Mucosa of gallbladder (tissue), 1 donor: ENCODE measurements at places on chromosomes 1 and 21. TPM values are rescaled to one million over a fixed set of nuclear protein-coding genes. Genes with fewer than 3 reads are reported as not detected.

The SPRR3 gene
- 42.5 TPM for total RNA-seq

The FAM229A gene
- 11.1 TPM for total RNA-seq

The L1TD1 gene
- 0.29 TPM for total RNA-seq

DNA sequence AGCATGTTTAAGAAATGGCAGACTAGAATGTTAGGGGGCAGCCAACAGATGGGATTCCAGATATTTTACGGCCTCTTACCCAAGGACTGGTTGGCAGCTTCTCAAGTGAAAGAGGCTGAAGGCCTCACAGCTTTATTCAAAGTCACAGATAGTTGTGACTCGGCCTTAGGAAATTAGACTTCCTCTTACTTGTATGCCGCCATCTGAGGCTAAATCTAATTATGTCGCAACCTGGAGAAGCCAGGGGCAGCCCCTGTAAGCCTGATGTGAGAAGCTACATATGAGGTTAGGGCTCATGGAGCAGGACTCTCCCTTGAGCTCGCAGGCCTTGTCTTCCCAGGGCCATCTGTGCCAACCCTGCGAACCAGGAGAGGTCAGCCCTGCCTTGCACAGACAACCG is 352.5 kb downstream of the HHAT start:
- DNase-seq, result no peak

GRCh38 chr1:106571109-106571508 is 485.4 kb upstream of the PRMT6 start:
- no peak for DNase-seq

DNA sequence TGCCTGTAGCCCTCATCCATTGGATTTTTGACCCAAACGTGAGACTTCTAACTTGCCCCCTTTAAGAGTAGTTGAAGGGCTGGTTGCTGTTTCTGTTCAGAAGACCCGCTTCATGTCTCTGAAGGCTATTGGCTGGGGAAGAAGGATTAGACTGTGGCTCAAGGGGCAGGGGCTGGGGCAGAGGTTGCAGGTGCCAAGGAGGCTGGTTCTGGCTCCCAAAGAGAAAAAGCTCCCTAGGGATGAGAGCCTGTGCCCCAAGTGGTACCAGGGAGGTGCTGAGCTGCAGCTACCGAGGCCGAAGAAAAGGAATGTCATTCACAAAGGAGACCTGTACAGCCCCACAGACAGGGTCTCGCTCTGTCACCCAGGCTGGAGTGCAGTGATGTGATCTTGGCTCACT is 5.8 kb downstream of the WNT3A start:
- DNase-seq, result no peak

The RAVER2 gene
- total RNA-seq, result 22.6 TPM

The CFAP141 gene
- not detected for total RNA-seq

The PCNT gene
- total RNA-seq, result 31.0 TPM

The MASP2 gene
- not detected for total RNA-seq

DNA sequence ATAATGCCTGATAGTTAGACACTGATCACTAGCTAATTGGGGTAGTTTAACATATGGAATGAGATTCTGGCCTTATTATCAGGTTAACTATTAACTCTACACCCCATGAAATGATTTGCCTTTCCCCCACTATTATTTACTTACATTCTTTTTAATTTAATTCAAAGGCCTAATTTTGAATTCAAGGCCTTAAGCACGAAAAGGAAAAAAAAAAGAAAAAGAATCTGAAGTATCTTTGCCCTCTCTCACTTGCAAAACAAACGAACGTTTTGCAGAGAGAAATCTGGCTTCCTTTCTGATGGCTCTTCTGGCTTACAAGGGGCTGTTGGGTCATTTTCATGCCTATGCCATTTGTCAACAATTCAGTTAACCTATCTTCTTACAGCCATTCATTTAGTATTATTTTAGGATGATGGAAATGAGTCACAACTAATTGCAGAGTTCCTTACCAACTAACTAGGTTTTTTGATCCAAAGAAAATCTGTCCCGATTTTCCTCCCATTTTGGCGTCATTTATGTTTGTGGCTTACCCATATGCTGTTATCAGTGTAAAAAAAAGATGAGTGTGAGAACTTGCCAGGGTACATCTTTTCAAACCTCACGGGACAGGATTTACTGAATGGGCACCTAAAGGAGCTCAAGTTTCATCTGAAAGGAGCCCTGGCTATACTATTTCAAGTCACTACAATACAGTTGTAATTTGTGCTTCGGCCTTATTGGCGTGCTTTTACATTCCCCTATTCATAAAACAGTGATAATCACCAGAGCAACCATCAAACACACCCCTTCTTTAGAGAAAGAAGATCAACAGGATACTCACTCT is 1.9 kb upstream of the ERRFI1 start:
- no peak for DNase-seq

The A3GALT2 gene
- not detected for total RNA-seq

DNA sequence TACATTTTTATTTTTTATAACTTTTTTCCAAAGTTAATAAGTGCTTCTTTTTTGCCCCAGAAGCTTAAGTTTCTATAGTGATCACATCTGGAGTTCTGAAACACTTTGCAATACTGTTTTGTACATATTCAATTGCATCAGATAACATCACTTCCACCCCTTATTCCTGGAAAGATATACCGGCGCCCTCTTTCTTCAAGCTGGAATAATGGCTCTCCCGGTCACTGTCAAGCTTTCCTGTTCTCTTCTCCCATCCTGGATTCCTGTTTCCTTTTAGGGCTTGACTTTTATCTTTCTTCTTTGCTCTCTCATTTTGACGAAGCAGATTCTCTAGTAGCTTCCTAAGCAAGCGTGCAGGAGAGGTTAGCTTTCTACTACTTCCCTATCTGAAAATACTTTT is 1866.8 kb downstream of the MRPL39 start:
- no peak for DNase-seq

DNA sequence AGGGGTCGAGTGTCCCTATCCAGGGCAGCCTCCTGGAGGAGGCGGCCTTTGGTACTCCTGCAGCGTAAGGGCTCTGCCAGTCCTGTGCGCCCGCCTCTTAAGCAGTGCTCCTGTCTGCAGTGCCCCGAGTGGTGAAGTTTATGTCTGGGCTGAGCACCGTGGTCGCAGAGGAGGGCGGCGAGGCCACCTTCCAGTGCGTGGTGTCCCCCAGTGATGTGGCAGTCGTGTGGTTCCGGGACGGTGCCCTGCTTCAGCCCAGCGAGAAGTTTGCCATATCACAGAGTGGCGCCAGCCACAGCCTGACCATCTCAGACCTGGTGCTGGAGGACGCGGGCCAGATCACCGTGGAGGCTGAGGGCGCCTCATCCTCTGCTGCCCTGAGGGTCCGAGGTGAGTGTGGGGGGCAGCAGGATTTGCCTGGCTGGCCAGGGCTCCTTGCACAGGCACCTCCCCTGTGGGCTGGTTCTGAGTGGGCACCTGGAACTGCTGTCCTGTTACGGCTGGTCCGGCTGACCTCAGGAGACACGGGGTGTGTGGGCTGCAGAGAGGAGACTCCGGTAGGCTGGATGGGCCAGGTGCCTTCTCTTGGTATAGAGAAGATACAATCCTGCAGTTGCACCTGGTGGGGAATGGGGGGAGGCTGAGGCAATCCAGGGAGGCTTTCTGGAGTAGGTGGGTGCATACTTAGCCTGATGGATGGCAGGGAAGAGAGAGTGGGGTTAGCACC is 66.8 kb downstream of the OBSCN start:
- no peak for DNase-seq

DNA sequence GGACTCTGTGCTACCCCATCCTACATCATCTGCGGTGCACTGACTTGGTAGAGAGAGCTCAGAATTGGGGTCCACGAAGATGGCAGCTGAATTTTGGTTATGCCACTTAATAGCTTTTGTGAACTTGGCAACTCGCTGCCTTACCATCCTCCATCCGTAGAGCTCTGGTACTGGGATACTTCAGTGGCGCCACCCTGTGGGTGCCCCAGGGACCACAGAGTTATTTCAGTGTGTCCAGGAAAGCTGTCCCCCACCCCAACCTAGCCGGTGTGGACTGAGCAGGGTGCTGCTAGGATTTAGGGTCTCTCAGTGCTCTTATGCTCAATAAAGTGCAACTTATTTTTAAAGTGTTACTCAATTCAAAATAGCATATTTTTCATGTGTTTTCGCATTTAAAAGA is 9.0 kb upstream of the USF1 start:
- DNase-seq, result no peak

DNA sequence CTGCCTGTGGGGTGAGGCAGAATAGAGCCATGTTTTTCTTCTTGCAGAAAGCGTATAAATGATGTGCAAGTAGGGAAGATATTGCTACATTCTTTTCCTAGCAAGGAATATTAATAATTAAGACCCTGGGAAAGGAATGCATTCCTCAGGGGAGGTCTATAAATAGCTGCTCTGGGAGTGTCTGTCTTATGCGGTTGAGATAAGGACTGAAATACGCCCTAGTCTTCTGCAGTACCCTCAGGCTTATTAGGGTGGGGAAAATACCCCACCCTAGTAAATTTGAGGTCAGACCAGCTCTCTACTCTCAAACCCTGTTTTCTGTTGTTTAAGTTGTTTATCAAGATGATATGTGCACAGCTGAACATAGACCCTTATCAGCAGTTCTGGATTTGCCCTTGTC is 155.9 kb upstream of the HMCN1 start:
- DNase-seq, result no peak

The NIT1 gene
- 67.6 TPM for total RNA-seq

GRCh38 chr1:39901714-39902459 is at the start of gene MYCL:
TSS of gene MYCL (minus strand) at chr1:39901917. CDS start at chr1:39901434, 483 bp downstream.
- peak; percentile 87 for DNase-seq

DNA sequence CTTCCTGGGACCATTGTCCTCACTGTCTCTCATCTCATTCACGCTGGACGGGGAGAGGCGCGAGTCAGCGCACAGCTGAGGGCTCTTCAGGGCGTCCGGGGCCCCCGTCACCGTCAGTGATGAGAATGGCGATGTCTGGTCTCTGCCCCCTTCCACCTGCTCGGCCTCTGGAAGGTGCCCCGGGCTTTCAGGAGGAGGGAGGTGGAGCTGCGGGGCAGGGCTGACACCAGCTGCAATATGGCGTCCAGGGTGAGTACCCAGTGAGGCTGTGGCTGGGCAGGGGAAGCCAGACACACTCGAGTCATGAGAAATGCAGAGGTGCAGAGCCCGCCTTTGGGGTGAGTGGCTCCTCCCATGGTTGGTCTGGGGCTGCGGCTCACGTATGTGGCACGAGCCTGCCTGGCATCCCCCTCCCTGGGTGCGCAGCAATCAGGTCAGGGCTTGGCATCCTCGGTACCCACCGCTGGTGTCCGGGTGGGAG is 15.1 kb downstream of the MORN1 start:
- no peak for DNase-seq

DNA sequence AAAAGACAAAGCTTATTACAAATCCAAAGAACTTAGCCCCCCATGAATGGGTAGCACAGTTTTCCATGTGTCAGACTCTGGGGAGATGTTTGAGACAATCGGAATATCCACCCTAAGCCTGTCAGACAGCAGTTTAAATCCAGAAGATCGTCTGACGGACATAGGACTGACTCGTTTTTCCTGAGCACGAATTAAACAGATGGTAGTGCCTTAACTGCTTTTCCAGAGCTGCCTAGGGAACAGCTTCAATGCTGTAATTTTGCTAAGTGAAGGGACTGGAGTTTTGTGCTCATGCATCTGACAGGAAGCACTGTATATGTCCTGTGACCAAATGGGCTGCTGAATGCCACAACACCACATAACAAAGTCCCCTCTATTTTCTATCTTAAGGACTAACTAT is 48.6 kb downstream of the PCNX2 start:
- no peak for DNase-seq

DNA sequence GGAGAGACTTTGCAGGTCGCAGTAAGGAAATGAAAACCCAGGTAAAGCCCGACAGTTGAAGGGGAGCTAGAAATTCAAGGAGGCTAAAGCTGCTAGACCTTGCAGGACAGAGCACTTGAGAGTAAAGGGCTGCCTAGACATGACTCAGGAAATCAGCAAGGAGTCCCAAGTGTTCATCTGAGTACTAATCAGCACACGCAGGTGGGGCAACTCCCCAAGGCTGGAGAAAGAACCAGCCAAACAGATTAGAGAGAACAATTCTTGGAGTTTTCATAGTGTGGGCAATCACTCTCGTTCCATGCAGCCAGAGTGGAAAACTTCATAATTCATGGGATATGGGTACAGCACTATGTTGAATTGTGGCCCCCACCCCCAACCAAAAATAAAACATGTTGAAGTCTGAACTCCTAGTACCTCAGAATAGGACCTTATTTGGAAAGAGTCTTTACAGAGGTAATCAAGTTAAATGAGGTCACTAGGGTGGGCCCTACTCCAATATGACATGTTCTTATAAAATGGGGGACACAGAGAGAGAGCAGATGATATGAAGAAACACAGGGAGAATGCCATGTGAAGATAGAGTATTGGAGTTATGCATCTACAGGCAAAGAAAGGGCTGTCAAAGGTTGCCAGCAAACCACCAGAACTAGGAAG is 28.0 kb downstream of the SYDE2 start:
- no peak for DNase-seq

The KRTAP10-10 gene
- total RNA-seq, result not detected

- peak; percentile 52 for DNase-seq
These were observed 119.3 kb downstream of the CRYAA start for GRCh38 chr21:43287795-43288755.

The INAVA gene
- total RNA-seq, result 152 TPM

- DNase-seq, result no peak
These were observed 484.7 kb upstream of the C1orf87 start for GRCh38 chr1:60558236-60558635.

GRCh38 chr1:232629250-232630046 is 485 bp downstream of the SIPA1L2 start:
- peak; percentile 30 for DNase-seq

DNA sequence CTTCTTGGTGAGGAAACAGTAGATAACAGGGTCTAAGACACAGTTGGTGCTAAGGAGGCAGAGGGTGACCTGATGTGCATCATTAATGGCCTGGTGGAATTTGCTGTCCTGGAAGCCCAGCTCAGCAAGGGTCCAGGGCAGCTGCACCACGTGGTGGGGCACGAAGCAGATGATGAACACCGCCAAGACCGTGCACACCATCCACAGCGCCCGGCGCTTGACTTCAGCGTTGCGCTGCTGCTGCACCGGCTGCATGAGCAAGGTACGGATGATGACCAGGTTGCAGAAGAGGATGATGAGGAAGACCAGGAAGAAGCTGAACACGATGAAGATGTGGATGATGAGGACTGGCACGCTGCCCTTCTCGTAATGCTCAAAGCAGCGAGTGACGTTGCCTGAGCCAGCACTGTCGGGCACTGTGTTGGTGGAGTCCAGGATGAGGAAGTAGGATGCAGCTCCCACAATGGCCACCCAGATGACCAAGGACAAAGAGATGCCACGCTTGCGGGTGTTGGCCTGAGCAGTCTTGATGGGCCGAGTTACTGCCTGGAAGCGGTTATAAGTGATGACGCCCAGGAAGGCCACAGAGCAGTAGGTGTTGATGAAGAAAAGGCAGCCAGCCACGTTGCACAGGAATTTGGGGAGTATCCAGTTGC is 26.2 kb downstream of the PTAFR start:
- DNase-seq, result no peak
